ENCODE measurements at places on chromosomes 4 and X.

GRCh38 chr4:79235095-79235494 lies 90.8 kb downstream of the NAA11 start:
- no peak for DNase-seq

- DNase-seq, result no peak
Observed at GRCh38 chrX:16144420-16144819, 21.1 kb downstream of the GRPR start.

GRCh38 chr4:18850867-18851266 lies 829.3 kb upstream of the LCORL start:
- DNase-seq, result no peak

GRCh38 chr4:89929425-89930159 lies 34.9 kb downstream of the MMRN1 start:
- DNase-seq, result no peak

Measured in urinary bladder (tissue), 4 donors.